ENCODE measurements at places on chromosomes 12 and 14. TPM values are rescaled to one million over a fixed set of nuclear protein-coding genes. Genes with fewer than 3 reads are reported as not detected.
A peak's percentile ranks its signal among the peaks of the same experiment; 100 is the strongest.

- peak; percentile 44 for DNase-seq
- peak overlapping the region; percentile 60 for H3K27ac ChIP-seq
- H3K36me3 ChIP-seq = peaks cover 12% of the 10 kb centered on the region
- H3K4me1 ChIP-seq = peaks cover 52% of the 10 kb centered on the region
These were observed 1.5 kb upstream of the PPP1CC start for GRCh38 chr12:110744151-110744571.

DNA sequence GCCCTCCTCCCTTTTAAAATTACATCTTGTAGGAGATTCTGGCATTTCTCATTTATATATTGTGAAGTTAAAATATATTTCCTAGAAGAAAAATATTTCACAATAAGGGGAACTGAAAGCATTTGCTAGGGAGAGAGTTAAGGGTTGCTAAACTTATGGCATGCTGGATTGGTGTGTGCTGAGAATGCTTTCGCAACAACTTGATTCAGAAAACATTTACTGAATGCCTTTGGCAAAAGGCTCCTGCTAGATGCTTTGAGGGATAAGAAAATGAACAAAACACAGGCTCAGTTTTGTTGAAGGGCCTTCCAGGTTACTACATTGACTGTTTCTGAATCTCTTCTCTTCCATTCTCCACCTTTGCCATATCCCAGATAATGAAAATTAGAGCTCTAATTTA is 67.5 kb downstream of the DIP2B start:
- DNase-seq = peak; percentile 80
- peaks cover 5% of the 10 kb centered on the region for H3K36me3 ChIP-seq
- peaks cover 69% of the 10 kb centered on the region for H3K4me1 ChIP-seq
- peak overlapping the region; percentile 73 for H3K27ac ChIP-seq
- peaks cover 4% of the 10 kb centered on the region for H3K27me3 ChIP-seq

RTL1 gene
- total RNA-seq = not detected

GRCh38 chr14:71487449-71487848 is 444.8 kb upstream of the RGS6 start:
- no peaks in the 10 kb centered on the region for H3K27me3 ChIP-seq
- H3K36me3 ChIP-seq = peaks cover 41% of the 10 kb centered on the region
- peak overlapping the region; percentile 51 for H3K27ac ChIP-seq
- DNase-seq = no peak
- peaks cover 70% of the 10 kb centered on the region for H3K4me1 ChIP-seq

Data from HFFc6 (cell line).